ENCODE measurements at places on chromosomes 4 and X.

- peak; percentile 23 for DNase-seq
Observed at GRCh38 chr4:150242820-150243458, 164.7 kb downstream of the DCLK2 start.

GRCh38 chrX:83508006-83508405 lies at the start of gene POU3F4:
Gene POU3F4 (plus strand): TSS chrX:83508290. CDS start chrX:83508325, 35 bp downstream.
- DNase-seq: no peak

DNA sequence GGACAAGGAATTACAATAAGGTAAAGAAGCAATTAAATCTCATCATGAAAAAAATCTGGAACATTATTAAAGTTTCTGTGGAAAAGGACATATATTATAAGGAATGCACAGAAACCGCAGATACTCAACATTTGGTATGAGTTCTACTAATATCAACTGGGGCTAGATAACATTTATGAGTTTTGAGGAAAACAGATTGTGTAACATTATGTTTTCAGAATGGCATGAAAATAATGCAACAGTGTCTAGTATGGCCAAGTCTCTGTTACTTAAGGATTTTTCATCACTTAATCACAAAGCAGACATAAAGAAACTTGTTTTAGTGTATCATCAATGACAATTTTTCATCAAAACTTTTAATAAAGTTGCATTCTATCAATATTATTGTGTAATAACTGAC lies 785.0 kb downstream of the GLUD2 start:
- DNase-seq: no peak

GRCh38 chr4:64340218-64341110 lies 68.8 kb downstream of the TECRL start:
- DNase-seq: no peak

GRCh38 chr4:142092941-142093340 lies 456.6 kb downstream of the IL15 start:
- no peak for DNase-seq

GRCh38 chr4:116636917-116637316 lies 448.5 kb downstream of the TRAM1L1 start:
- no peak for DNase-seq

DNA sequence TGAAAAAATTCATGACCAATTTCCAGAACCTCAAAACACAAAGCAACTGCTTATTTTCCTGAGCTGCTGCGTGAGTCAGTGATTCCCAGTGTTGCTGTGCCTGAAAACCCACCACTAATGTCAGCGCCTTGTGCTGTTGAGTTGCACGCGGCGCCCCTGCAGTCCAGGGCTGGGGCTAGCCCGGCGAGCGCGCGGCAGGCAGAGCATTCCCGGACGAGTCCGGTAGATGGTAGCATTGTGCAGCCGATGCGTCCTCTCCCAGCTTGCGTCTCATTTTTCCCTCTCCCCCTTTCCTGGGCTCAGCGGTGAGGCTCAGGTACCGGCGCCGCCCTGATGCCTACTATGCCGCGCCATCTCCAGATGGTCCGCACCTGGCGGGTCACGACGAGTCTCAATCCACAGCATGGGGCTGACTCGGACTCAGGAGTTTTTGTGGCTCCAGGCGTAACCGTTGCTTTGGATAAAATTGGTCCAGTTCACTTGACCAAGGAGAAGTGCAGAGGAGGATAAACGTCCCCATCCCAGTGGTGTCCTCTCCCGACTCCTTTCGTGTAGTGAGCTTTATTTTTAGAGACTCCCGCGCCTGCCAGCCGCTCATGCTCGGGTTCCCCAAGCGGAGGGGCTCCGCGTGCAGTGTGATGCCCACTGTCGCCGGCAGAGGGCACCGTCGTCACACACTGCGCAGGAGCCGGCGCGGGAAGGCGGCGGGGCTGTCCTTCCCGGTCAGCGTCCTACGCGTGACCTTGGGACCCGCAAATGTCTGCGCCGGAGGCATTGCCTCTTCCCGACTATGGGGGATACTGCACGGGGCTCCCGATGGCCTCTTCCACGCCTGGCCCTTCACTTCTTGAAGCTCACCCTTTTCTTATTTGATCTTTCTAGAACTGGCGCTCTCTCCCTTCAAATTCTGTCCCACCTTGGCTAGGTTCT lies 53.6 kb upstream of the IGFBP7 start:
- peak; percentile 67 for DNase-seq

DNA sequence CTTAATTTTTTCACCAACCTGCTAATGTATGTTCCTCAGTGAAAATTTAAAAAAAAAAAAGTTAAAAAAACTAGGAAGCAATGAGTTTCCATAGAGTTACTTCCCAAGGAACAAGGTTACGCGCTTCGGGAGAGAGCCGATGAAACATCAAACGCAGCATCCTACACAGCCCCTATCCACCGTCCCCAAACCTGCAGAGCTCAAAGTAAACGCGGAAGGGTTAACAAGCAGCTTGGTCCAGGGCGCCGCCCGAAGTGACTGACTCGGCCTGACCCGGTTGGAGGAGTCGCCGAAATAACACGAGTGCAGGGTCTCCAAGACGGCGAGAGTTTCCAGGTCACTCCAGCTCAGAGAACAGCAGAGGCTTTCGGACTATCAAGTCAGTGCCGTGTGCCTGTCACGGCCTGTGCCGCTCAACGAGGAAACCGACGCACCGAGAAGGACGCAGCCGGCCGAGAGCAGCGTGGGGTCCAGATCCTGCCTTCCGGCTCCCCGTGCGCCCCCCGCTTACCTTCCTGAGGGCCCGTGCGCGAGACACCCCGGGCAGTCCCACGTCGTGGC lies 512 bp downstream of the NOP14 start:
- peak; percentile 40 for DNase-seq

GRCh38 chr4:6875431-6875831 lies 34.2 kb upstream of the TBC1D14 start:
- no peak for DNase-seq

DNA sequence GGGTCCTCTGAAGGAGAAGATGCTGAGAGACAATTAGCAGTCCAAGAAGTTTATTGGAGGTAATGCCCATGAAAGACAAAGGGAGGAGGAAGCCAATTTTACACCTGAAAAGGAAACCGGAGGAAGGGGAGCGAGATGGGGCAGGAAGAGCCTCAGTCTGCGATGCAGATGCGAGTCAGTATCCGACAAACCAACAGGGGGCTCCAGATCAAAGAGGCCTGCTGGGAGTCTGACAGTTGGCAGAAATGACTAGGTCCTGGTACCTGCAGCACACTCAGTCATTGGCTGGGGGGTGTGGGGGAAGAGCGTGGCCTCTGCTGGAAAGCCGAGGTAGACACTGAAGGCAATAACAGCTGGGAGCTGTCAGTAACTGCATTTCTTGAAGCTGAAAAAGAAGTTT lies 231.1 kb upstream of the CENPE start:
- DNase-seq: no peak

DNA sequence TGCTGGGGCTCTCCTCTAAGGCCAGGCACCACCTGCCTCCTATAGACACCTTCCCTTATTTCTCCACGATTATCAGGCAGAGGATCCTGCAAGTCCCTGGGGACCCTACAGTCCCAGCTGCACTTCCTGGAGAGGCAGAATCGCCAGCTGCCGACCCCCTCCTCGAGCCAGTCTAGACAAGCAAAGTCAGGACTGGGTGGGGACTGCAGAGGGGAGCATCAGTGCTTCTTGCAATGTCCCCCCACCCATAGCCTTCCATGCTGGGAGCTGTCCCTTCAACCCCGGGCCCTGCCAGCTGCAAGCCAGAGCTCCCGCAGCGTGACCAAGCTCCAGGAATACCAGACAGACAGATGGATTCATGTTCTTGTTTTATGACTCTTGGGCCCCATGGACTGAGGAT lies 1.4 kb upstream of the CRMP1 start:
- no peak for DNase-seq

DNA sequence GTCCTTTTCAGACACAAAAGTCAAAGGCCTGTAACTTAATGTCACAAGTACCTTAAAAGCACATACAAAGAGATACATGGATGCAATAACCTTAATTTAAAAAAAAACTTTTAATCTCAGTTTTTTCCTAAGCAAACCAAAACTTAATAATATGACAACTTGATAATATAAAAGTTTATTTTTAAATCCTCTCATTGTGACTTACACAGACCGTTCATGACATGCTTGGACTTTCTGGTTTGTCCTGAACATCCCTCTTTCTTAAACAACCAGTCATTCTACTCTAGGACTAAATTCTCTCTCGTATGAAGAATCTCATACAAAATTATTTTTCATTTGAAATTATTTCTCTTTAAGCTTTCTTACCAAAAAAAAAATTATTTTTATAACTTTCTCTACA lies 43.1 kb upstream of the CYP2U1 start:
- DNase-seq: no peak

GRCh38 chrX:44232081-44232480 lies 111.4 kb downstream of the EFHC2 start:
- DNase-seq: no peak

DNA sequence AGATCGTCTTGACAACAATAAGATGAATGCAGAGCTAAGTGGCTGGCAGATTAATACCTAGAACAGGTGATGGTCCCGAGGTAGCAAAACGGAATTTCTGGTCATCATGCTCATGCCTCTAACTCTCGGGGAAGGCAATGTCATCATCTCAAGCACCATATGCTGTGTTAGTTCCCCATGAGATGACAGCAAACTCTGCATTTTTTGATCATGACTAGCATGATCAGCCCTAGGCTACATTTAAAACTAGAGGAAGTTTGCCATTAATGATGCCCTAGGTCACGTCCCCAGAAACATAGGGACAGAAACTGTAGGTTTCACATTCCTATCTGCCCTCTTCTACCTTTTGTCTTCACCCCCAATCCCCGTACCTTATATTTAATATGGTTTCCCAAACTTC lies 11.6 kb downstream of the LPAR4 start:
- no peak for DNase-seq

DNA sequence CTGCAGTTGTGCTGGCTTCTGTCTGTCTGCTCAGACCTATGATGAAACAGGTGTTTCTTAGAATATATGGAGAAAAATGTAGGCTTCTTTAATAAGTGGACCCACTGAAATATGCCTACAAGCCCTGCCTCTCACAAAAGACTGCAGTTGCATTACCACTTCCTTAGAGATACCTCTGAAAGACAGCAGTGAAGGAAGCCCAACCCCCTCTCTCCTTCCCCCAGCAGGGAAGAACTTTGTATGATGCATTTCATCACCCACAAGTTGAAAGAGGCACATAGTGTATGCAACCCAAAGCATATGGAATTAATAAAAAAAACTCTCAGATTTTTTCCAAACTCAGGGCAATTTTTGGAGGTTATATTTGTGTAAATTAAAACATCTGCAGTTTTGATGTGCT lies 916.7 kb downstream of the TECRL start:
- DNase-seq: no peak

DNA sequence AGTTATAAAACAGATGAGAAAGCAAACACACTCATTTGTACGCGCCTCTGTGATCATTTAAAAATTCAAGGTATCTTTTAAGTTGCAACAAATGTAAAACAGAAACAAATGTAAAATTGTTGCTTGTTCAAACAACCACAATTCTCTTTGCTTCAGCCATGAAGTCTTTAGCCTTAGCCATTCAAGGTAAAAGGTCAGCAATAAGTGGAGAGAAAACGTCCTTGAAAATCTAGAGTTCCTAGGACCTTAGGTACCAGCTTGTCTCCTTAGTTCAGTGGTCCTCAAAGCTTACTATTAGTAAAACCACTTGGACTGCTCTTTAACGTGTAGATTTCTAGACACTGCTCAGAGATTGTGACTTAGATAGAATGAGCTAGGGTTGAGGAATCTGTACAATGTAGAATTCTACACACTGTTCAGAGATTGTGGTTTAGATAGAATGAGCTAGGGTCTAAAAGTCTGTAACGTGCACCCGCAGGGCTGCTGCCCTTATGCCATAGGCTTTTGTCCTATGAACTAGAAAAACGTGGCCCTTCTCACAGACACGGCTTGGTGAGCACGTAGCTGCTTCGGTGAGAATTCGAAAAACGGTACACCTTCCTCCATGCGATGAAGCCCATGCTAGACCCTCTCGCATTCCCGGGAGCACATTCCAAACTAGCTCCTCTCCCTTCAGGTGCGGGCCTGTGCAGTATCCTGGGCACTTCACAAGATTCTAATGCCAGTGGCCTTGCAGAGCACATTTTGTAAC lies 1.7 kb downstream of the PLAC8 start:
- peak; percentile 49 for DNase-seq

GRCh38 chrX:47176101-47176740 lies 17.4 kb upstream of the UBA1 start:
- no peak for DNase-seq

DNA sequence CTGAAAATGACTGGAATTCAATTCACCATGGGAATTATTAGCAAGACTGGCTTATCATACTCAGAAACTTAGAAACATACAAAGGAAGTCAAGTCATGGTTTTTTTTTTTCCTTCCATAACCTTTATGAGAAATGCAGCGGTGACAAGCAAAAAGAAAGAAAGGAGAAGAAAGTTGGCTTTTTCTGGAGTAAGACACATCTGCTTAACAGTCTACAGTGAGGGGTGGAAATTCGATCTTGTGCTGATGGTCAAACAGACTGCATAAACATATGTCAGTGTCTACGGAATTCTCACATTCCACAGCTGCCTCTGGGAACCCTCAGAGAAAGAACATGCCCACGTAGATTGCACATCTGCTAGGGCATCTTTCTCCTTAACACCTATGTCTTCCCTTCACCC lies 54.6 kb downstream of the PROM1 start:
- DNase-seq: no peak

GRCh38 chrX:112800971-112801775 lies 39.5 kb downstream of the AMOT start:
- no peak for DNase-seq

DNA sequence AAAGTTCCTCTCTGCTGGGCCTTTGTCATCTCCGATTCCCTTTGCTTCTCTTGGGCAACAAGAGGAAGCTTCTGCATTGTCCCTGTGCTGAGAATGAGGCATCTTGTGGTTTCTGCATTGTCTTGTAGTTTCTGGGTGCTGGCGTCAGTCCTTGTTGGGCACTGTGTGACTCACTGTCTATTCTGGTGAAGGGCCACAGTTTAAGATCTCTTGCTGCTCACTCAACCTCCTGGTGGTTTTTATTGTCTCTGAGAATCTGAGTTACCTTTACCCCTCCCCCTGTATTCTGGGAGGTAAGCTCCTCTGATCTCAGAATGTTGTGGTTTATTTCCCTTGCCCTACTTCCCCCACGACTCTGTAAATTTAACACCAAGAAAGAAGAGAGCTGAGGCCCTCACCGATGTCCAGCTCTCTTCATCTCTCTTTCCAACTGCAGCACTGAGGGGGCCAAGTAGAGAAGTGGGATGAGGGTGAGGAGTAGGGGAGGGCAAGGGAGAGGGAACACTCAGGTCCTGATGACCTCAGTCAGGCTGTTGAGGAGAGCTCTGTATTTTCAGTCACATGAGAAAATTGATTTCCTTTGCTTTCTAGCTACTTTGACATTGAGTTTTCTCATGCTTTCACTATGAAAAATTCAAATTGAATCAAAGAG lies 441.6 kb upstream of the PITX2 start:
- DNase-seq: no peak

- DNase-seq: no peak
Observed at GRCh38 chr4:32589853-32590252, 1869.7 kb downstream of the PCDH7 start.

DNA sequence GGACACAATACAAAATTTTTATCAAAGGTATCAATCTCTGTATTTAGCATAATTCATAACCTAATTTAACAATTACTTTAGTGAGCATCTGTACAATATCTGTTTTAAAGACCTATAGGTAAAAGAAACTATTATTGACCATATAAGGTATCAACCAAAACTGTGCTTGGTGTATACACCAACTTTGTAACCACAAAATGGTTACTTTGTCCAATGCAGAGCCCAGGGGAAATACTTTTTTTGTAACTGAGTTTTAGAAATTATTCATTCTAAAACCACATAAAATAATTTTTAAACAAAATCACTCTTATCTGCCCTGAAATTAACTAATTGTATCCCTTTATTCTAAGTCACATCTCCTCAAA lies 5.0 kb downstream of the CXXC4 start:
- no peak for DNase-seq

GRCh38 chr4:88295656-88296055 lies 11.3 kb upstream of the PPM1K start:
- no peak for DNase-seq
